ENCODE measurements at places on chromosomes 6 and 20. TPM values are rescaled to one million over a fixed set of nuclear protein-coding genes. Genes with fewer than 3 reads are reported as not detected.

TCF15 gene
- total RNA-seq = not detected

TMEM244 gene
- not detected for total RNA-seq

HLA-DOB gene
- 6.9 TPM for total RNA-seq

ADGRF1 gene
- total RNA-seq = not detected

SCRT2 gene
- not detected for total RNA-seq

LHFPL5 gene
- not detected for total RNA-seq
